ENCODE measurements at places on chromosomes 12 and 14.

DNA sequence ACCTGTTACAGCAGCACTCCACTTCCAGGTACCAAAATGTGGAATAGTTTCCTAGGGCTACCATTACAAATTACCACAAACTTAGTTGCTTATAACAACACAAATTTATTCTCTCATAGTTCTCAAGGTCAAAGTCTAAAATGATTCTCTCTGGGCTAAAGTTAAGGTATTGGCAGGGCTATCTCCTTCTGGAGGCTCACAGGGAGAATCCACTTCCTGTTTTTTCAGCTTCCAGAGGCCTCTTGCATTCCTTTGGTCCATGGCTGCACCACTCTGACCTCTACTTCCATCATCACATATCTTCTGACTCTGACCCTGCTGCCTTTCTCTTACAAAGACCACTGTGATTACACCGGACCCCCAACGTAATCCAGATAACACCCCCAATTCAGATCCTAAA is 2.9 kb upstream of the GARIN6 start:
- no peak for DNase-seq

DNA sequence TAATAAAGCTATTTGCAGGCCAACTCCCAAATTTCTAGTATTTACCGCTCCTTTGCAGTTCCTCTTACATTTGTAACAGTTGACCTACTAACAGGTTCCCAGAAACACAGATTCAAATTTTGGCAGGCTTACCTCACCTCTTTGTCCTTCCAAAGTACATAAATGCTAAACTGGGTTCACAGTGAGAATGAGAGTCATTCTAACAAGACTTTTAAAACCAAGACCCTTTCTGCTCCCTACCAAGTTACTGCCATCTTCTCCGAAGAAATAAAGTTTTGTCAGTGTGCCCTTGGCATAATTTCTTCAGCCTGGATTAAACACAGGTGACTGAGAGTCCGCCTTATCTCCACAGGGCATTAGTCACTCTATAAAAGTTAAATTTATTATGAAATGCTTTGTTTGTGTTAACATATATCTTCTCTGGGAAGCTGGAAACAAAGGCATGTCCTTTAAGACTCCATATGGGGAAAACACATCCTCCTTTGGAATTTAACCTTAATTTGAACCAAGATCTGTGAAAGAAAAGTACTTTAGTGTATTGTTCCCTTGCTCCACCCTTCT is 28.2 kb downstream of the FOXA1 start:
- no peak for DNase-seq

DNA sequence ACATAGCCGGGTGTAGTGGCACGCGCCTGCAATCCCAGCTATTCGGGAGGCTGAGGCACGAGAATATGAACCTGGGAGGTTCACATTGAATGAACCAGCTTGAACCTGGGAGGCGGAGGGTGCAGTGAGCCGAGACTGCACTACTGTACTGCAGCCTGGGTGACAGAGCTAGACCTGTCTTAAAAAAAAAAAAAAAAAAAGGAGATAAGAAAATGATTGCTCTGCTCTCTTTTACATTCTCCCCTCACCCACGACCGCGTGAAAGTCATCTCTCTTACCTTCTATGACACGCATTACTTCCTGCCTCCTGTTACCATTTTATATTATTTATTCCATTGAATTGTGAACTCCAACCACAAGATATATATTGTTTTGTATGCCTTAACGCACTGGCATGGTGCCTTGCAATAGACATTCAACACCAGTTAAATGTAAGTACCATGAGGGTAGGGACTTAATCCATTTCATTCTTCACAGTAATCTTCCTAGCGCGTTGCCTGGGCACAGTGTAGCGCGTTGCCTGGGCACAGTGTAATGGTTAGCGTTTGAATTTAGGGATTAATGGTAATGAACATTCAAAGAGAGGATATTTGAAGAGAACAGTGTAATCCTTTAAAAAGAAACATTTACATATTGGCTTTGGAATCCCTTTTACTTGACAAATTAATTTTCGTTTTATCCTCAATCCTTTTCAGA is 2.7 kb downstream of the RAP1B start:
- peak; percentile 17 for DNase-seq

DNA sequence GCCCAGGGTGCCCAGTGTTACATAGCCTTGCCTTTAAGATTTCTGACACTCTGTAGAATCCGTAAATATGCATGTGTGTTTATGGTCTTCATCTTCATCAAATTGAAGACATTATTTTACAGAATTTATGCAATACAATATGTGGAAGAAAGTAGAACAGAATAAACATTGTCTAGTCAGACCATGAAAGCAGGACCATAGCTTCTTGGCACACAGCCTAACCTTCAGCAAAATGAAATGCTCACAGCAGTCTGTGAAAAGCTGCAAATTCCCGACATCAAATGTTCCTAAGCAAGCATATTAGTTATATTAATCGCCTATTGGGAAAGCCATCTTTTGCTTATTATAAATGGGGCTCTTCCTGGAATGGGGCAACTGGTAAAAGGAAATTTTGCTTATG is 111.3 kb upstream of the GARIN2 start:
- DNase-seq: no peak

- DNase-seq: no peak
These were observed 18.0 kb upstream of the ERBB3 start for GRCh38 chr12:56061982-56062381.

GRCh38 chr12:131371401-131372170 is 339.3 kb upstream of the SFSWAP start:
- DNase-seq: no peak

DNA sequence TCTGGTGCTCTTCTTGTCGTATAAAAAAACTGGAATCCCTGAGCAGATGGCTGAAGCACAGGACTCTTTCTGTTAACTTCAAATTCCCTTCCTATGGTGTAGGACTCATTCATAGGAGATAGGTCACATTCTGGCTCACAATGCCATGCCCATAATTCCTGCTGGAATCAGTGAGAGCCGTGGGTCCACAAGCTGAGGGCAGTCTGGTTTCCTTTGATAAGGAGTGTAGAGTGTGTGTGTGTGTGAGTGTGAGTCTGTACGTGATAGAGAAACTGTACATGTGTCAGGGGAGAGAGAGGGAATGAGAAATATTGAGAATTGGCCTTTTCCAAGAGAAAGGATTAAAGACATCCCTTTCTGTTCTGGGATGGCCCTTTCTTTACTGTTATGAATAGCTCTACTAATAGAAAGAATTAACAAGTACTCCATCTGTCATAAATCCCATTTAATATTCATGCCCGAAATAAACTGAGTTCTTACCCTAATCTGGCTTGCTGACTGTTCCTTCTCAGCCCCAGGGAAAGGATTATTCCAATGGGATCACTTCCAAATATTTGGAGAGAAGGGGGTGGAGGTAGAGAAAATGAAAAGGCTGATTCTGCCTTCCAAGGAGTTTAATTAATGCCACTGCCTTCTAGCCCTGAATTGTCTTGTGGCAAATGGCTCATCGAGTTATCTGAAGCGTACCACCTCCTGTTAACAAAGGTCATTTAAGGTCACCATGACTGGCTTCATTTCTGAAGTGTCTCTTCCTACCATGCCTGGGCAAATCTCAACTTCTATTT is 79.0 kb downstream of the TMX1 start:
- DNase-seq: no peak
